ENCODE measurements at places on chromosomes 13 and 19. TPM values are rescaled to one million over a fixed set of nuclear protein-coding genes. Genes with fewer than 3 reads are reported as not detected.

The HCN2 gene
- total RNA-seq = 0.84 TPM

The ZNF525 gene
- 6.9 TPM for total RNA-seq

The COMP gene
- not detected for total RNA-seq

The NKG7 gene
- total RNA-seq = not detected

The KLK13 gene
- not detected for total RNA-seq

The C5AR2 gene
- total RNA-seq = not detected

The ZNF66 gene
- 16.4 TPM for total RNA-seq

The TBC1D4 gene
- 13.4 TPM for total RNA-seq

The KLF5 gene
- total RNA-seq = 0.68 TPM

Data from neural crest cell (in vitro differentiated cells).